ENCODE measurements at places on chromosomes 16 and 17. TPM values are rescaled to one million over a fixed set of nuclear protein-coding genes. Genes with fewer than 3 reads are reported as not detected.

- no peak for DNase-seq
Observed at GRCh38 chr16:82598771-82599170, 28.0 kb upstream of the CDH13 start.

- DNase-seq: no peak
Observed at GRCh38 chr16:12551530-12551929, 252.2 kb downstream of the CPPED1 start.

GRCh38 chr16:64540434-64540833, 581.4 kb downstream of the CDH11 start:
- peak; percentile 57 for DNase-seq

DNA sequence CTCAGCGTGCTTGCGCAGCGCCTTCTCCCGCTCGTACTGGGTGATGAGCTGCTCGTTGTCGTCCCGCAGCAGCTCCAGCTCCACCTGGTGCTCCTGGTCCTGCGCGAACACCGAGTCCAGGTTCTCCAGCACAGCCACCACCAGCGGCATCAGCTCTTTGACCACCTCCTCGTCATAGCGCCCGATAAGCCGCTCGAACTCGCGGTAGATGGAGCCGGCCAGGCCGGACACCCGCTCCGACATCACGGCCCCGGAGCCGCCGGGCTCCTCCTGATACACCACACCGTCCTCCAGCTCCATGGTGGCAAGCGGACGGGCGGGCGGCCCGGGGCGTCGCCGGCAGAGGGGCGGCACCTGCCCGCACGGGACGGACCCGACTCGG, 320 bp downstream of the SPAG9 start:
- peak; percentile 32 for DNase-seq

Gene PRSS33
- not detected for total RNA-seq

DNA sequence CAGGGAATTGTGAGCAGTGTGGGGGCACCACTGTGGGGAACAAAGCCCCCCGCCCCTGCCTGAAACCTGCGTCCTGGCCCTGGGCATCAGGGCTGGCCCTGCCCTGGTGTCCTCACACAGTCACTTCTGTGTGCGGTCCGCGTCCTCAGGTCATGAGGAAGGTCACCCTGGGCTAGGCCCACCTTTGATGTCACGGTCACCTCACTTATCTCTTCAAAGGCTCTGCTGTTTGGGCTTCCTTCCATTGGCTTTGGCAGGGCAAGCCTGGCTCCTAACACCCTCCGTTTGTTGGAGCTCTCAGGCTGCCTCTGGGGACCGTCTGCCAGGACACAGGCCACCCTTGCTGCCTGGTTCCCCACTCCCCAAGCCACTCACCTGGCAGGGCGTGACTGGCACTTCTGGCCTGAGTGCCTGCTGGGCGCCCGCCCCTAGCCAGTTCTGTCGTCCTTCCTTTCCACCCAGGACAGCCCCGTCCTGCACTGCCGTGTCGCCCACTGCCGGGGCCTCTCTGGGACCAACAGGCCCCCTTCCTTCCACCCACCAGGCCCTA, 8.8 kb downstream of the CENPX start:
- no peak for DNase-seq

- DNase-seq: peak; percentile 18
Observed at GRCh38 chr17:21288571-21289017, 4.1 kb downstream of the MAP2K3 start.

DNA sequence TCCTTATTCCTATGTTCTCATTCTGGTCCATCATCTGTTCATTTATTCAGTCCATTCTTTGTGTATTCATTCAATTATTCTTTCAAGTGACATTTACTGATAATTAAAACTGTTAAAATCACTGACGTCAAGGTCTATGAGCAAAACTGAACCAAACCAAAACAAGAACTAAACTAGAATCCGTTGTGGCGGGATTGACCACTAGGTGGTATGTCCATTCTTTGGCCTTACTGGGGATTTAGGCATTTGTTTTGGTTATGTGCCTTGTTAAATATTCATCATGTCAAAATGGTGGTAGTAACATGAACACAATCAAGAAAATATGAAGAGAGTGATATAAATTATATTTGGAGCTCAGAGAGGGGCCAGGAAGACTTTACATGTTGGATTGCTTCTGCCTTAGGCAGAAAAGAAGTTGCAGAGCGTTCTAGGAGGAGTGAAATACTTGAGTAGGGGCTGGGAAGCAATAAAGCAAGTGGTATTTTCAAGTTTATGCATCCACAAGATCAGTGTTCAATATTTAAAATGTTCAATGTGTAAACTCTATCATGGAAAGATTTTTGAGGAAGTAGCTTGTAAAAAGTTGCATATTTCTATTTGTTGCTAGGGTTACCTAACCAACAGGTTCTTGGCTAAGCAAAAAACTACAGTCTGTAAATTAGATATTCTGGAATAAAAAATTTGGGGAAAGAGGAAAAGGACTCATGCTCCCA, 129.0 kb downstream of the CDH13 start:
- DNase-seq: no peak

- DNase-seq: no peak
Observed at GRCh38 chr17:75335315-75335714, 46.1 kb upstream of the SLC25A19 start.

- no peak for DNase-seq
Observed at GRCh38 chr17:81332914-81333528, 37.9 kb upstream of the SLC38A10 start.

Gene ZNF629
- 5.0 TPM for total RNA-seq

GRCh38 chr16:90031186-90031930, 12.1 kb upstream of the DBNDD1 start:
- no peak for DNase-seq

DNA sequence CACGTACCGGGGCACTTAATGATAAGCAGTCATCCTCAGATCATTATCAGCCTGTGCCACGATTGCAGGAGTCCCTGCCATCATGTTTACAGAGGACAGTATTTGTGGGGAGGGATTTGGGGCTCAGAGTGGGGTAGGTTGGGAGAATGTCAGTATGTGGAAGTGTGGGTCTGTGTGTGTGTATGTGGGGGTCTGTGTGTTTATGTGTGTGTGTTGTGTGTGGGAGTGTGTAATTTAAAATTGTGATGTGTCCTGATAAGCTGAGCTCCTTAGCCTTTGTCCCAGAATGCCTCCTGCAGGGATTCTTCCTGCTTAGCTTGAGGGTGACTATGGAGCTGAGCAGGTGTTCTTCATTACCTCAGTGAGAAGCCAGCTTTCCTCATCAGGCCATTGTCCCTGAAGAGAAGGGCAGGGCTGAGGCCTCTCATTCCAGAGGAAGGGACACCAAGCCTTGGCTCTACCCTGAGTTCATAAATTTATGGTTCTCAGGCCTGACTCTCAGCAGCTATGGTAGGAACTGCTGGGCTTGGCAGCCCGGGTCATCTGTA, 13.5 kb upstream of the EFCAB13 start:
- DNase-seq: no peak

DNA sequence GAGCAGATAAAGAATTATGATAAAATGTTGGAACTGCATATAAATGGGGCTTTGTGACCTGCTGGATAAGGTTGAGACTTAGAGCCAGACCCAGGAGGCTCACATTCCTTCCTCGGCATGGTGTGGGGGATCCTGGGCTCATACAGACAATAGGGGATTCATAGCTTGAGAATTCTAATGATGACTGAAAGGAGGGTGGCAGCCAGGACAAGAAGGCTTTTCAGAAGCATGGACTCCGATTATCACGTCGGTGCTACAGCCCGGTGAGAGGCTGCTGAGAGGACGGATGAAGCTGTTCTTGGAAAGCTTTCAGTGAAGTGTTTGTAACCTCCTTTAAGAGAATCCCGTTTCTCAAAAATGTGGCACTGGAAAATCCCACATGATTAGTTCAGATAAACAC, 167.2 kb downstream of the ANKFN1 start:
- DNase-seq: no peak

DNA sequence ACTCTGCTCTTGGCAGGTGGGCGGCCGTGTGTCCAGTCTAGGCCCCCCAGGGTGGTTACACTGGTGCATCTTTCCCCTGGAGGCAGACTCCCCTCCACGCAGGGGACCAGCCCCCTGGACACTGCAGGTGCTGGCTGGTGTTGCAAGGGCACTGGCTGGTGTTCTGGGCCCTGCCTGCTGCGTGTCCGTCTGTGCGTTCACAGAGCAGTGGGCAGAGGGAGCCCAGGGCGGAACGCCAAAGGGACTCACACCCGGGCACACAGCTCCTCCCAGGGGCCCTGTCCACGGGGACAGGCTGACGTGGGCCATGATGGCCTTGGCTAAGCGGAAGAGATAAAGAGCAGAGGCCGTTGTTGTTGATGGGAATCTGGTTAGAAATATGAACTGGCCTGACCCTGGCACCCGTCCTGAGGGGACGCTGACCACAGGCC, 27.3 kb downstream of the ACSF3 start:
- no peak for DNase-seq

Gene PRM2
- not detected for total RNA-seq

Gene HSPB9
- total RNA-seq: not detected

GRCh38 chr17:45998987-45999899, at the start of gene STH:
Gene STH, plus strand, starts transcription at chr17:45999250. Its CDS starts 30 bp downstream, at chr17:45999280.
- DNase-seq: no peak

DNA sequence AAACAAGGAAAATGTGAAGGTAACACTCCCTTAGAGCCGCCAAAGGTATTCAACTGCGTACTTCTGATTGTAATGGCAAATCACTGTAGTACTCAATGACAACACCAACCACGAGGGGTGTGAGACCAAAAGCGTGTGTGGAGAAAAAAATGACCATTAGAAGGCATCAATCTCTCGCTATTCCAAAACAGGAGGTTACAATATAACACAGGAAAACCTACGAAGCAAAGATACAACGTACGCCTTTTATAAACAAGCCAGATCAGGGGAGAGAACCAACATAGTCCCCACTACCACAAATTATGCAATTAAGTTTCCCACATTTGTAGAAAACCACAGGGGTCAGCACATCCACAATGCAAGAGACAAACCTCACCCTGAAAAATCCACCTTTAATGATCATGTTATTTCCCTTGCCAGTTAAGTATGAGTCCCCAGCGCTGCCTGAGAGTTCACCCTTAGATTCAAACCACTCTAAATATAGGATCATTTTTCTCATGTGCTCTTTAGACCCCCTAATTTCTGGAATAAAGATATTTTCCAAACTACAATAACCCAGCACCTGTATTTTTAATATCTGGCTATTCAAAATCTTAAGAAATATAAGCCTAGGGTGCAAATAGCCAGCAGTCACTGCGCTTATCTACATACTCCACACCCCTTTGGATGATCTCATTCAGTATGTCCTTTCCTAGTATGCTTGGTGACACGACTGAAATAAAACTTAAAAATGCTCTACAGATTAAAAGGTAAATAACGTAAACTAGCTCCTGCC, 12.4 kb downstream of the TEX14 start:
- peak; percentile 43 for DNase-seq

GRCh38 chr16:54636221-54636793, 294.4 kb upstream of the IRX5 start:
- DNase-seq: no peak

DNA sequence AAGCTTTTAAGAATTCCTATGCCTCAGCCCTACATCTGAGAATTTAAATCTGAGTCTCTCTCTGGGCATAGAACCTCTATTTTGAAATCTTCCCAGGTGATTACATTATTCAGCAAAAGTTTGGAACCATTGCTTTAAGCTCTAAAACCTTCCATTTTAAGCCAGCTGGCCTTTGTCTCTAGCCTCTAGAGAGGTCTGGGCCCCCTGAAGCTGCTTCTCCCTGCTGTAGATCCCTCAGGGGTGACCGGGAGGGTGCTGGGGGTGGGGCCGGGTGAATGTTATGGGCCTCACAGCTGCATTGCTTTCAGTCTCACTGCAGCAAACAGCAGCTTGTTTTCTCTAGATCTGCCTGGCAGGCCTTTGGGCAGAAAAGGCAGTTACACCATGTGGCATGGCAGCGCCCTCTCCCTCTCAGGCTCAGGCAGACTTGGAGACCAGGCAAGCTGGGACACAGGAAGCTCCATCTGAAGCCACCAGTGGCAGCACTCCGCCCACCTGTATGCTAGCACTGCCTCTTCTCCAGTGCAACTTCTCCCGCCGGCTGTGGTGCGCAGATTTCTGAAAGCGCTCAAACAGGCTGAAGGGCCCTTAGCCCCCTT, 66.3 kb downstream of the MPRIP start:
- DNase-seq: no peak

DNA sequence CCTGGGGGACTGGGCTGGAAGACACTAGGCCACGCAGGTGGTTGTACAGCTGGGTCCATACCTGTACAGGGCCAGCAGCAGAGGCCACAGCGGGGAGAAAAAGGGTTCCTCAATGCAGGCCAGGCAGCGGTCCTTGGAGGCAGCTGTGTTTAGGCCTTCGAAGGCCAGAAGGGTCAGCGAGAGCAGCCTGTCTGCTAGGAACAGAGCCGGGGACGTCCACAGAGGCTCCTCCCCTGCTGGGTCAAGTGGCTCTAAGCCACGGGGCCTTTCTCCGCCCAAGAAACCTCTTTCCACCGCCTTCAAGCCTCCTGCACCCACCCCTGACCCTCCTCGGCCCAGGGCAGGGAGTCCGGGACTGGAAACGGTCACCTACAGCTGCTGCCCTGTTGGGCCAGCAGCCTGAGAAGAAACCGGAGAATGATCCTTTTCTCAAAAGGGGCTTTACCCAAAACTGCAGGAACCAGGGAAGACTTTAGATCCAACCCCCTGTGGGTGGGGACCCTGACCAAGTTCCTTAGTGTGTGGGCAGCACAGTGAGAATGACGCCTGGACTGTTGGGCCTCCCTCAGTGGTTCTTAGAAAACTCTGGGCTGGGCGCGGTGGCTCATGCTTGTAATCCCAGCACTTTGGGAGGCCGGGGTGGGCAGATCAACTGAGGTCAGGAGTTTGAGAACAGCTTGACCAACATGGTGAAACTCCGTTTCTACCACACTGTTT, 8.4 kb upstream of the SPATA2L start:
- no peak for DNase-seq

GRCh38 chr16:11121083-11121608, 134.9 kb downstream of the SOCS1 start:
- no peak for DNase-seq

GRCh38 chr16:66226762-66227161, 139.7 kb upstream of the CDH5 start:
- no peak for DNase-seq

Gene CCL5
- total RNA-seq: 0.26 TPM

DNA sequence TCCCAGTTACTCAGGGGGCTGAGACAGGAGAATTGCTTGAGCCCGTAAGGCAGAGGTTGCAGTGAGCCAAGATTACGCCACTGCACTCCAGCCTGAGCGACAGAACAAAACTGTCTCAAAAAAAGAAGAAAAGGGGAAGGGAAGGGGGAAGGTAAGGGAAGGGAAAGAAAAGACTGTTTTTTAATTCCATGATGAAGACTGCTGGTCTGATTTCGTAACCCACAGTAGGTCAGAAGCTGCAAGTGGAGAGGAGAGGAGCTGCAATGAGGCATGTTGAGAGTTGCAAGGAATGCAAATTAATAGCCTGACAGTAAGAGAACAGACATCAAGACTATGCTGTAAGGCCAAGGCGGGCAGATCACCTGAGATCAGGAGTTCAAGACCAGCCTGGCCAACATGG, 33.3 kb downstream of the HELZ start:
- peak; percentile 67 for DNase-seq

DNA sequence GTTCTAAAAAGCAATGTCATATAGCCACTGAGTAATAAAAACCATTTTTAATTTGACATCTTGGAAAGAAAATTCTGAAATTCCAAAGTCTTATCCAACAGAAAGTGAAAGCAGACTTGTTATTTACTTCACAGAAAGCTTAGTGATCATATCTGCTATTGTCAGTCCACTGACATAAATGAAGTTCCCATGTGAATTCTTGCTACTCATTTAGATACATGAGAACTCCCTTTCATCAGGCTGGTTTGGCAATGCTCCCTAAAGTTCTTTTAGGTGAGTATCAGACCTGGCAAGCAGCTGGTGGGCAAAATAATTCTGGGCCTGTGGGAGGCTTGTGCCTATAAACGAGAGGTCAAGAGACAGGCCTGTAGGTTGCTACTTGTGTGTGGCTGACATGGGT, 23.4 kb downstream of the NME2 start:
- DNase-seq: no peak

Gene ITGAX
- total RNA-seq: under 0.01 TPM

Gene PEX12
- total RNA-seq: 1.8 TPM

Gene MPP3
- total RNA-seq: 7.2 TPM
